Right cardiac atrium (tissue), 5 donors: ENCODE measurements at places on chromosomes 3 and 15.

GRCh38 chr3:170247875-170248274 lies 25.7 kb downstream of the PRKCI start:
- DNase-seq: no peak

DNA sequence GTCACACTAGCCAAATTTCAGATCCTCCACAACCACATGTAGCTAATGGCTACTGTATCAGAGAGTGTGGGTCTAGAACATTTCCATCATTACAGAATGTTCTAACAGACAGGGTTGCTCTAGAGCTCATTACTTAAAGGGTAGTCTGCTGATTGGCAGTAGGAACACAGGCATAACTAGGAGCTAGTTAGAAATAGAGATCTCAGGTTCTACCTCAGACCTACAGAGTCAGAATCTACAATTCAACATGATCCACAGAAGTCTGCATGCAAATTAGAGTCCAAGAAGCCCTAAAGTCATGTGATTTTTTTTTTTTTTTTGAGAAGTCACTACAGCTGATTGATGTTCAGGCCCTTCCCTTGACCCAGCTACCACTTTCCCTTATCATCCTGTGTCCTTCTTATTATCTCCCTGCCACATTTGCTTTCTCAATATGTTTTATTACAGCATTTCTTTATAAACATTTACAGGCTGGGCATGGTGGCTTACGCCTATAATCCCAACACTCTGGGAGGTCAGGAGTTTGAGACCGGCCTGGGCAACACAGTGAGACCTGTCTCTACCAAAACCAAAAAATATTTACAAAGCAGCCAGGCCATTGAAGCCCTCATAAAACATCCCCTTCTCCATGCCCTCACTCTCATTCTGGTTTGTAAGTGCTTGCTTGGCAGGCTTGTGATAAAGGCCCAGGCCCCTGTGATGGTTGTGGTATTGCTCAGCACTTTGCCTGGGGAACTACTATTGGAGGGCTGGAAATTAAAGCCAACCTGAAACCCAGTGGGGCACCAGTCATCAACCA lies 3.8 kb upstream of the ABHD5 start:
- no peak for DNase-seq

DNA sequence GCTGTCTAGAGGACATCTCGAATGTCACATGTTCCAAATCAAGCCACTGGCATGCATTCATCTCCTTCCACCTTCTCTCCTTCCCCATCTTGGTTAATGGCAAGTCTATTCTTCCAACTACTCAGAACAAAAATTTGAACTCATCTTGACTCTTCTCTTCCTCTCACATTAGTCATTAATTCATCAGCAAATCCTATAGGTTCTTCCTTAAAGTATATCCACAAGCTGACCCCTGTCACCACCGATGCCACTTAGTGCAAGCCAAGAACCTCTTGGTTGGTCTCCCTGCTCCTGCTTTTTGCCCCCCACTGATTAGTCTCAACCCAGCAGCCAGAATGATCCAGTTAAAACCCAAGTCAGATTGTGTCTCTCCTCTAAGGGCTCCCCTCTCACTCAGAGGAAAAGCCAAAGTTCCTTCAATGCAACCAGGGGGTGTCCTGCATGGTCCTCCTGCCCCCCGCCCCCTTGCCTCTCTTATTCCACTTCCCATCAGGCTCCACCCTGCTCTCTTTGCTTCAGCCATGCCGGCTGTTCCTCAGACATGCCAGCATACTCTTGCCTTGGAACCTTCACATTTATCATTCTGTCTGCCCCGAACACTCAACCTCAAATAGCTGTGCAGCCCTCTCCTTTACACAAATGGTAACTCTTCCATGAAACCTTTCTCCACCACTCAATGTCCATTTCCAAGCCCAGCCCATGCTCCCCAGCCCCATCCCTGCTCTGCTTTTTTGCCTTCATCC lies 1.0 kb upstream of the GALNT15 start:
- DNase-seq: no peak

- DNase-seq: no peak
These were observed 44.1 kb downstream of the TGFBR2 start for GRCh38 chr3:30650348-30650995.

DNA sequence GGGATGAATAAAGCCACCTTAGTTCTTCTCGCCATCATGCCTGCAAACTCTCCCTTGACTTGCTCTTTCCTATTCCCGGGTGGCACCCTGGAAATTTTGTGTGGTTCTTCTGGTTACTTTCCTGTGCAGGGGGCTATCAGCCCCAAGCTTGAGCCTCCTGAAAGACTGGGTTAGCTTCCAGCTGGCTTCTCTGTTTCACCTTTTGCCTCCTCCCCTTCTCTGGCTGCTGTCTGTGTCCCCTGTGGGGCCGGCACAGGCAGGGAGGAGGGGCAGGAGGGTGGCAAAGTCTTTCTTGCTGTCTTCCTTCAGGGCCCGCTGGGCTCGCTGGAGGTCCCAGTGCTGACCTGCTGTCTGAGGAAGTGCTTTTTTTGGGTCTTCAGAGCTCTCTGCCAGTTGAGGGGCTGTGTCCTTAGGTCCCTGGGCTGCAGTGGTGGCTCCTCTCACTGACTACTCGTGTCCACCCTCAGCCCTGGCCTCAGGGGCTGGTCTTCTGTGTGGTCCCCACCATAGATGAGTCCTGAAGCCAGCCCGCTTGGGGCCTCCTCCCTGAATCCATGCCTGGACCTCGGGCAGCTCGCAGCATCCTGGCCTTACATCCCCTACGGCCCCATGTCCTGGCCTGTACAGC lies 196.5 kb downstream of the KLF13 start:
- no peak for DNase-seq

DNA sequence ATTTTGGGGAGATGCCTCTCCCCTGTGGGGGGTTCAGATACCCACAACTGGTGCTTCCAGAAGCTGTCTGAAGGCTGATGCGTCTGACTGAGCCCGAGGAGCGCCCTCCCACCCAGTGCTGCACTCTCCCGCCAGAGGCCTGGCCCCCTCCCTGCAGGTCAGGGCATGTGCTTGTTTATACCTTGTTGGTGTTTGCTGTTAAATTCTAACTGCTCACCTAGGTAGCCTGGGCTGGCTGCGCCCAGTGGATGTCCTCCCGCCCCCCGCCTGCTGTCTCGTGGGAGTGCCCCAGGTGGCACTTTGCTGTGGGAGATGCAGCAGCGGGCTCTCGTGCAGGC lies 12.9 kb downstream of the KLF13 start:
- DNase-seq: no peak

- peak; percentile 46 for DNase-seq
These were observed 72.9 kb upstream of the MNS1 start for GRCh38 chr15:56537881-56538280.
